Mucosa of gallbladder (tissue), 1 donor: ENCODE measurements at places on chromosomes 12 and 14. TPM values are rescaled to one million over a fixed set of nuclear protein-coding genes. Genes with fewer than 3 reads are reported as not detected.
A peak's percentile ranks its signal among the peaks of the same experiment; 100 is the strongest.

GRCh38 chr12:95181103-95181502 lies 36.2 kb downstream of the FGD6 start:
- DNase-seq, result no peak

Gene NAA30
- total RNA-seq, result 17.8 TPM

Gene CCDC88C
- 78.5 TPM for total RNA-seq

DNA sequence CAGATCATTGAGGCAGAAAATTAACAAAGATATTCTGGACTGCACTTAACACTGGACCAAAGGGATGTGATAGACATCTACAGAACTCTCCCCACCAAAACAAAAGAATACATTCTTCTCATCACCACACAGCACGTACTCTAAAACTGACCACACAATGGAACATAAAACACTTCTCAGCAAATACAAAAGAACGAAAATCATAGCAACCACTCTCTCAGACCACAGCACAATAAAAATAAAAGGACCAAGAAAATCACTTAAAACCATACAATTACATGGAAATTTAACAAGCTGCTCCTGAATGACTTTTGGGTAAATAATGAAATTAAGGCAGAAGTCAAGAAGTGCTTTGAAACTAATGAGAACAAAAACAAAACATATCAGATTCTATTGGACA lies 254.0 kb upstream of the STXBP6 start:
- no peak for DNase-seq

Gene HOXC12
- not detected for total RNA-seq

Gene KERA
- total RNA-seq, result not detected

Gene CMA1
- total RNA-seq, result 0.29 TPM

DNA sequence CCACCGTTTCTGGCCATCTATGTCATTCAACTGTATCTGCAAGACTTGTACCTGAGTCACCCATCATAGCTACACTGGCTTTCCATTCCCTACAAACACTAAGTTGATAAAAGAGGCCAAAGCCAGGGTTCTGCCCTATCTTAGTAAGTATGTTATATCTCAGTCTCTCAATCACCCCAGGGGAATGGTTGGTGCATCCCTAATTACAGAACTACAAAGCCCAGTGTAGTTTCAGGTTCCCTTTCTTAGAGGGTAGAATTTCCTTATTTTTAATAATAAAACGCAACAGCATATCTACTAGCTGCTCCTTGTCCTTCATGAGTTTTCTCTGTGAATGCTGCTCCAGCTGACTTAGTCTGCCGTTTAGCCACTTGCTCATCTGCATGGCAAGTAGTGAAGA lies 57.6 kb downstream of the ST8SIA1 start:
- no peak for DNase-seq

- DNase-seq, result no peak
Measured at GRCh38 chr12:108686780-108687179, 44.5 kb downstream of the CORO1C start.

DNA sequence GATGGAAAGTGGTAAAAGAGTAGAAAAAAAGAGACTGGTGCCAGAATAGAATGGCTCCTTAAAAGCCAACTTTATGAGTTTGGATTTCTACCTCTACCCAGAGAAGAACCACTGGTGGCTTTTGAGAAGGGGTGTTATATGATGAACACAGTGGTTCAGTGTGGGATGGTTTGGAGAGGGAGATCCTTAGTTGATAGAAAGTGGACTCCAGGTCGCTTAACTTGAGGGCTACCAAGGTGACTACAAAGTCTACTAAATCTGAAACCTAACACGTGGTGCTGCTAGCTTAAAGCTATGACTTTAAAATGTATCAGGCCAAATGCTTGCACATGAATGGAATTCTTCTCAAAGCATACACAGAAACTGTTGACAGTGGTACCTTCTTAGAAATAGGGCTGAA lies 8.4 kb downstream of the SPTB start:
- DNase-seq, result no peak

- DNase-seq, result no peak
Measured at GRCh38 chr14:105887692-105888091, 361.3 kb downstream of the TMEM121 start.

GRCh38 chr12:11765421-11765816 lies 115.9 kb downstream of the ETV6 start:
- no peak for DNase-seq

DNA sequence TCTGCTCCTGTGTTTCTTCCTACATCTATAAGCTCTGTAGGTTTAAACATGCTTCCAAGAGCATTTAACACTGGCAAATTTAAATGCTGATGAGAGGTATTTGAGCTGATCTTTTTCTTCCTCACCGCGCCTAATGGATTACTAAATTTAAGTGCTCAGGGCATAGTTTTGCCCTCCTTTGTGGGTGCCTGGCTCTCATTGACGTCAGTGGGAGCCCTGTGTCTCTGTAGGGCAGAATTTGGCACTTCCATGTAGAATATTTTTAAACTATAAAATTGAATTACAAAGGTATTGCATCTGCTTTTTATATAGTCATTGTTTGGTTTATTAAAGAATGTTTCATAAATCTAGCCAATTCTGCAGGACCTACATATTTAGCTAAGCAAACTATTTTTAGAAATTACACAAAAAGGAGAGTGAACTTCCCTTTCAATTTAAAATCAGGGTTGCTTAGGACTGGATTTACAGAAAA lies 444.8 kb downstream of the AEBP2 start:
- DNase-seq, result peak; percentile 14
